ENCODE measurements at places on chromosomes 5 and 9.

DNA sequence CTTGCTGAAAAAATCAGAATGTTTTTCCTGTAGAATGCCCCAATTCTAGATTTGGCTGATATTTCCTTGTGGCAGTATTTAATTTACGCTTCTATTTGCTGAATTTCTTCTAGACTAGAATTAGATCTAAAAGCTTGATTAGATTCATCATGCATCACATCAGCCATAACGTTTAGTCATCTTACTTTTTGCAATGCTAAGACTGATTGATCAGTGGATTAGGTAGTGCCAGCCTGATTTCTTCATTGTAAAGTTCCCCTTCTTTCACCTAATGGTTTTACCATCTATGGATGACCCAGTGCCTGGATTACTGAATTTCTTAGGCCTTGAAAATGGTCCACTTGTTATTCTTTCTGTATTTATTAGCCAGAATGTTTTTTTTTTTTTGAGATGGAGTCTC is 83.9 kb downstream of the PBX3 start:
- DNase-seq, result no peak

DNA sequence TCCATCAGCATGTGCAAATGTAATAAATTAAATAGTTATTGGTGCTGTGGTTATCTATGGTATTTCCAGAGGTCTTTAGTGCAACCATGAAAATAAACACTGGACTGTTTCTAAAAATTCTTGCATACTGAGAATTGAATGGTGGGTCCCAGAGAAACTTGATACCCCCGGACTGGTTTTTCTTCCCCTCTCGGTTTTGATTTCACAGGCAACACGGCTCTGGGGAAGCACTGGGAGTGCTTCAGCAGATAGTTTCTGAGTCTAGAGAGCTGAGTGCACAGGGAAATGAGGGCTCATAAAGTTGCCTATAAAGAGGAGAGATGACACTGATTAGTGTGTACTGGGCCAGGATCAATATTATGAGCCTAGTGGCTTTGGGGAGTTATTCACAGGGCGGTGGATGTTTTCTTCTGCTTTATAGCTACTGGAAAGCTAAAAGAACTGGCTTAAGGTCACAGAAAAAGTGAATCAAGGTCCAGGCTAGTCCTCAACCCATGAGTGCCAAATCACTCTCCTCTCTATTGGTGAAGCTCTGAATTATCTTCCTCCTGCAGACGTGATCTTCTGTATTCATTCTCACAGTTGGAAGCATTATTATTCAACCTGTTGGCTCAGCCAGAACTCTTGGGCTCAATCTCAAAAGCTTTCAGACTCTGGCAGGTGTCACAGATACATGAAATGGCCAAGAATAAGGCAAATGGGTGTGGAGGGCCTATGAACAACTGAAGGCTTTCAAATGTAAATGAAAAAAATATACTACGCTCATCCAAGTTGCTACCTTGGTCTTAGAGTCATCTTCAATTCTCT is 170.2 kb upstream of the HMHB1 start:
- no peak for DNase-seq

GRCh38 chr9:134455537-134455933 is 129.3 kb downstream of the RXRA start:
- DNase-seq, result no peak

- DNase-seq, result no peak
Observed at GRCh38 chr5:148202531-148203203, at the start of gene SPINK6. Gene SPINK6, plus strand, starts transcription at chr5:148203042. Its CDS starts 55 bp downstream, at chr5:148203097.

DNA sequence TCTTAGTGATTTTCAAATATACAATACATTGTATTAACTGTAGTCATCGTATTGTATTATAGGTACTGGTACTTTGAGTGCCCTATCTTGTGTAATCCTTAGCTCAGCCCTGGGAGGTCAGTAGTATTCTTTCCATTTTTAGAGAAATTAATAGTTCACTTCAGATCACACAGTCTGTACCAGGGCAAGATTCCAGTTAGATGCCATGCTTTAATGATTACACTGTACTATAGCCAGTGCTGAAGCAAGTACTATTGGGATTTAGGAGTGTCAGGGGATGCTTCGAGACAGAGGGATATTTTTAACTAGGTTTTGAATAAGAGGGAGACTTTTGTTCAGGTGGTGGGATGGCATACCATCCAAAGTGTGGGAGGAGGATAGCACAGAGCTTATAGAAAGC is 41.0 kb upstream of the SLC27A6 start:
- DNase-seq, result no peak

GRCh38 chr9:104907278-104907951 is 20.5 kb downstream of the ABCA1 start:
- no peak for DNase-seq

GRCh38 chr9:8660383-8660782 is 860.8 kb upstream of the DMAC1 start:
- DNase-seq, result no peak

DNA sequence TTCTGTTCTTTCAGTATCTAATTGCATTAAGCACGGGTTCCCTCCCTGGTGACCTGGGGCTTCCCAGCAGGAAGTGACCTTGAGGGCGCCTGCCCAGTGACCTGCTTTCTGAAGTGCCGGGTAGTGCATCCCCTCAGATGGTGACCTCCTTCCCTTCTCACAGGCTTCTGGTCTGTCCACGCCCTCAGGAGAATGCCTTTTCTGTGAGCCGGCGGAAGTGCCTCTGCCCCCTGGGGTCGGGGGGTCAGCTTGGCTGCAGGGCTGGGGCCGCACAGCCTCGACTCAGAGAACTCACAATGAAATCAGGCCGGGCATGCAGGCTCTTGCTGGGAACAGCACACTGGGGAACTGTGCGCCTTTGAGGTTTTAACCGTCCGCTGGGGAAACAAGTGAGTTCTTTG is 124.5 kb upstream of the PHYKPL start:
- DNase-seq, result no peak

DNA sequence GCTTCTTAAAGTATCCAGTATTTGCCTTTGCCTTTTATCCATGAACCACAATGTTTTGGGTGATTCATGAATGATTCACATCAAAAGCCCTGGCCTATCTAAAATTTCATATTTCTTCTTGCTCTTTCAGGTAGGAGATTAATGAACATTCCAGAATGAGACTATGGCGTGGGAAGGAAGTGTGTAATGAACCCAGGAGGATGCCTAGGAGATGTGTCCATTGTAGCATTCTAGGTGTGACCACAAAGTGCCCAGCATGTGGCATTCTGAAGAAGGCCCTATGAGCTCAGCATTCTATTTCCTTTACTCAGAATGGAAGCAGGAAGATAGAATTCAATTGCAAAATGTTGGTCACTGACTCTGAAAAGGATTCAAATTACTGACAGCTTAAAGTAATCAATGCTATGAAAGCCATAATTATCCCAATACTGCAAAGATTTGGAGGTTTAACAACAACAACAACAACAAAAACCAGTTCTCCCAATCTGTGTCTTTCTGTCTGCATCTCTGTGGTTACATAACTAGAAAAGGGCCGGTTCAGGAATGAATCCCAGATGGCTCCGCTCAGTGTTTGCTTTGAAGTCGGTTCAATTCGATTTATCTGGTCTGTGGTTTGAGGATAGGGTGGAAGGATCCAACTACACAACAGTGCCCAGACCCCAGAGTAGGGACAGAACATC is 126.7 kb downstream of the FOXD1 start:
- DNase-seq, result no peak

- DNase-seq, result no peak
Observed at GRCh38 chr9:121289026-121289771, 21.2 kb downstream of the GSN start.

DNA sequence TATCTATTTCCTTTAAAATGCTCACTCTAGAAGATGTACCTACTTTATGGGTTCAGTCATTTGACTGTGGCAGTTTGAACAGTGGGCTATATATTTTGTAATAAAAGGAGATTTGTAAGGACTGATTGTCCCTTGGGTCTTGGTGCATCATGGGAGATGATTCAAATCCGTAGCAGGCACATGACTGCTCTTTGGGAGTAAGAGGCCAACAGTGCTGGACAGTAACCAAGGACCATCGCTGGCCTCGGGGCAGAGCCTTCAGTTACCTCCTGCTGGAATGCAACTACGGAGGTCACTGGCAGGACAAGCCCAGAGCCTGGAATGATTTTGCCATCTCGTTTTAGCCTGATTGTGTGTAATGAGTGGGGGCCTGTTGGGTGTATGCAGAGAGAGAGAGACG is 7.0 kb upstream of the MAMDC2 start:
- DNase-seq, result no peak

- DNase-seq, result no peak
Observed at GRCh38 chr5:131536211-131536826, 98.7 kb downstream of the RAPGEF6 start.

Data from activated naive CD4-positive, alpha-beta T cell (primary cell).